ENCODE measurements at places on chromosomes 3 and 15.

- no peak for DNase-seq
Observed at GRCh38 chr3:58857402-58857801, 190.8 kb upstream of the FAM3D start.

- DNase-seq: no peak
Observed at GRCh38 chr3:8416965-8417364, 84.7 kb upstream of the LMCD1 start.

DNA sequence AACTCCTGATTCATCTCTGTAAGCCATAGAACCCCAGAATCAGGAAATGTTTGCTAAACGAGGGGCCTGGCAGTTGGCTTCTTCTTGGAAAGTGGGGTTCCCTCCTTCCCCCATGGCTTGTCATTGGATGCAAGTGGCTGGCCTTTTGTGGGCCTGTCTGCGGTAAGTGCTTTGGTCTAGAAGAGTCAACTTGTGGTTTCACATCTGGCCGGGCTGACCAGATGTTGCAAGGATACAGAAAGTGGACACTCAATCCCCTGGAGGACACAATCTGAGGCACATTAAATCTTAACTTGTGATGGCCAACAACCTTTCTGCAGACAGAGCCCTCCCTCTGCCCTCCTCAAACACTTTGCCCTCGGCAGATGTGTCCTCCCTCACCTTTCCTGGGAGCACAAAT lies 1.1 kb downstream of the FAH start:
- no peak for DNase-seq

DNA sequence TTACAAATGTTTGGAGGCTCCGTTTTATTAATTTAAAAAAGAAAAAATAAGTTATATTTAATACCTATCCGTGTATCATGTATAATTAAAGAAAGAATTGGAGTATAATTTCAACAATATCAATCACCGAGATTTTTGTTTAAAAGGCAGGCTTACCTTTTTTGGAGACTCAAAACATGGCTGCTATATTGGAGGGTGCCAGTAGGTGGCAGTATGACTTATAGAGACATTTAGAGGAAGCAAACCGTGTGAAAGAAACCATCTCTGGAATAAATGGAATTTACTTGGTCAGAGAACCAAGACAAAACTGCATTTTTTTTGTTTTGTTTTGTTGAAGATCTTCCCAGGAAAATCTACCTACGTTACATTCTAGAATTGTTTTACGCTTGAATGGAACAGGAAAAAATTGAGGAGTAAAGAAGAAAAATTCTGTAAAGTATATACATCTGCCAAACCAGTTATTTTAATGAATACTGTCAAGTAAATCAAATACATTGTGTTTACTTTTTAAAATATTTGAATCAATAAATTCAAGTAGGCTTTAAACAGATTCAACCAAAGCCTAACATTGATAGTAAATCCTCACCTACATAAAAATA lies 802.6 kb upstream of the ALCAM start:
- peak; percentile 22 for DNase-seq

GRCh38 chr15:63901912-63902670 lies 68.3 kb upstream of the HERC1 start:
- DNase-seq: no peak

DNA sequence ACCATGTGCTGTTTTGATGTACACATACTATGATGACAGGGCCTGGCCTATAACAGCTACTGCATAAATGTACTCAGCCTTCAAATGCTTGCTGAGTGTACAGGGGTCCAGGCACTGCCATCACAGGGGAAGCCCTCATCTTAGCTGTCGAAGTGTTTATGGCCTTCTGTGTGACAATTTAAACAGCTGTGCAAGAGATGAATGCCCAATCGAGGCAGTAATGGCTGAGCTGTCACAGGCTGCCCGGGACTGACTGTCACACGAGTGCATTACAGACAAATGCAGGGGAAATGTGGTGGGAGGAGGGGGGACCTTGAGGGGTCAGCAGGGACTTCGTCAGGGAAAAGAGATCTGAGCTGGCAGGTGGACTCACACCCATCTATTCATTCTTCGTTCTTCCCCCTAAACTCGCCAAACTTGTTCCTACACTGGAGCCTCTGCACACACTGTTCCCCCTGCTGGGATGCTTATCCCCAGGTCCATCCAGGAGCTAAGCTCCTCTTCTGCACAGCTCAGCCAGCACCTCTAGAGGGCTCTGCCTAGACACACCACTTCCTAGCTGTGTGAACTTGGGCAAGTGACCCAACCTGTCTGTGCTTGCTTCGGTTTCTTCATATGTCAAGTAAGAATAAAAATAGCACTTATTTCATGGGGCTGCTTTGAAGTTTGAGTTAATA lies 156.2 kb upstream of the IQSEC1 start:
- DNase-seq: no peak

DNA sequence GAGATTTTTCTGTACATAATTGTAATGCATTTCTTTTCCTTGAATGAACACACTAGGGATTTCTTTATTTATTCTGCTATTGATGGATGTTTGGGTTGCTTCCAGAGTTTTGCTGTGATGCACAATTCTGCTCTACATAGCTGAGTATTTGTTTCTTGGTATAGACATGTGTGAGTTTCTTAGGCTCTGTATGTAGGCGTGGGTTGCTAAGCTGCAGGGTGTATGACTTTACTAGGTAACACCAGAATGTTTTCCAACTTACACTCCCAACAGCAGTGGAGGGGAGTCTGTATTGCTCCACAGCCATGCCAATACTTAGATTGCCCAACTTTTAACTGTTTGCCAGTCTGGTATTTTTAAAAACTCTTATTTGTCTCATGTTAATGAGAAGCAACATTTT lies 155.5 kb upstream of the TNIK start:
- no peak for DNase-seq

DNA sequence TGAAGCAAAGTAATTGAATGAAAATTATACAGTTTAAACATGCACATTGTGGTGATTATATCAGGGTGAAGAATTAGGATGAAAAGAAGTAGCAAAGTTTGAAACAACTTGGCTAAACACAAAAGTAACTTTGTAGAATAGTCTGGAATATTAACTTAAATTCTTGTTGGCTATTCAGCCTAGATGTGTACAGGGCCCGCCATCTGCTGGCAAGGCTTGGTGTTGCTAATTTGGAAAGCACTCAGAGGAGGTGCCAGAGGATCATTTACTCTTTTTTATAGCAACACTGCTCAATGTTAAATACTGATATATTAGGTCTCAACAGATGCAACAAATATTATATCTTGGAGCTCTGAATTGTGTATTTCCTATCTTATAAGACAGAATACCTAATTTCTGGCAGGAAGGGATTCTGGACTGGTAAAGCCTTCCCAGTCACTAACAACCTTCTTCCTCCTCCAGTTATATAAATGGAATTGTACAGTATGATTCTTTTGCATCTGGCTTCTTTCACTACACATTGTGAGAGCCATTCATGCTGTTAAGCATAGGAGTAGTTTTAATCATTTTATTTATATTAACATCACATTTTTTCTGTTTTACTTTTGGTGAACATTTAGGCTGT lies 36.1 kb downstream of the TTC23 start:
- peak; percentile 22 for DNase-seq

DNA sequence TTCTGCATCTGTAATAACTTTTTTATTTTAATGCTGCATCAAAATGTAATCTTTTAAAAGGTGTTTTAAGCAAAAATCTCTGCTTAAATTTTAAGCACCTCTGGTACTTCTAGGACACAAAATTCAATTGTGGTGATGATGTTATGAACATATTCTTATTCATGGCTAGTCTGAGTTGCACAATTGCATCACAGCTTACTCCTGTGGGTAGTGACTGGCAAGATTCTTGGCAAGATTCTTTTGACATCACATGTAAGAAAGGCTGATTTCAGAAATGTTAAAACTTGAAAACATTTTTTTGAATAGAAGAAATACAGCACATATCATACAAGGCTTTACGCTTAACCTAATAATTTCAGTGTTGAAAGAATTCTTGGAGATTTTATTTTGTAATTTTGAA lies 35.7 kb downstream of the IQCH start:
- DNase-seq: no peak

- no peak for DNase-seq
Observed at GRCh38 chr15:99593070-99593469, 27.3 kb downstream of the MEF2A start.

- DNase-seq: peak; percentile 6
Observed at GRCh38 chr15:99105514-99106341, 848 bp downstream of the SYNM start.

DNA sequence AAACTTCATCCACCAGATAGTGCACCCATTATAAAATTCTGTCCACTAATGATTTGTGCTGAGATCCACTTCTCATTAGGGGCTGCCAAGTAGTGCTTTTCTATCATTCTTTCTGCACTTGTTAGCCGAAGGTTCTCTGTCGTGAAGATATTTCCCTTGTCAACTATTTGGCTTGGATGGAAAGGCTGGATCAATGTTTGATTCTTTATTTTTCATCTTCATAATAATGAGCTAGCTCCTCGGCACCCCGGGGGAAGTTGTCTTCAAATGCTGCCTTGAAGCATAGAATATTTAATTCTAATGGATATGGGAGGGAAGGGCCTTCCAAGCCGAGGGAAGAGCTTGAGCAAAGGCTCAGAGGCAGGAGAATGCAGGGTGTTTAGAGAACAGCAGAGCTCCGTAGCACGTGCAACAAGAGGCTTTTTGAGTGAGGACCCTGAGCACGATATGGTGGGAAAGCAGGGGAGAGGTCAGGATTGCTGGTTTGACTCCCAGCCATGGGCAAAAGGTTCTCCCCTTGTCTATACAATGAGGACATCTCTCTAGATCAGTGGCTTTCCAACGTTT lies 16.3 kb upstream of the MUC20 start:
- DNase-seq: no peak

DNA sequence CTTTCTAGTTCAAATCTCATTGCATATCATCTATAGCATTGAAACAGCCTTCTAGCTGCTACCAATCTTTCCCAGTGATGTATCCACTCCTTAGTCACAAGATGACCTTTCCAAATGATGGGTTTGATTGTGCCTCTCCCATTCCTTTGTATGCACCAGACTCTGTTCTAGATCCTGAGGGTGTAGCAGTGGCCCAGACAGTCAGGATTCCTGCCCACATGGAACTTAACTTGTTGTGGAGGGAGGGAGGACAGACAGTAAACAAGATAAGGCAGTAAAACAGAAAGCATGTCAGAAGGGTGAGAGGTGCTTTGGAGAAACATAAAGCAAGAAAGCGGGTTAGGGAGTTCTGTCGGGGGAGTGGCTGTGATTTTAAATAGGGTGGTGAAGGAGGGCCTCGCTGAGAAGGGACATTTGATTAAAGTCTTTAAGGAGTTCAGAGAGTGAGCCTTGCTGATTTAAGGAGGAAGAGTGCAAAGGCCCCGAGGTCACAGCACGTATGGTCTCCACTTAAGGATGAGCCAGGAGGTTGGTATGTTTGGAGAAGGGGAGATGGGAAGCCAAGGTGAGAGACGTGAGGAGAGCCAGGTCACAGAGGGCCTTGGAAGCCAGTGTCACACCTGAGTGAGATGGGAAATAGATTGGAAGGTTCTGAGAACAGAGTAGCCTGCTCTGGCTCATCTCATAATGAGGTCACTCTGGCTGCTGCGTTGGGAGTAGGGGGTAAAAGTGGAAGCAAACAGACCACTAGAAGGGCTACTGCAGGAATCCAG lies 38.3 kb downstream of the FAM43A start:
- no peak for DNase-seq

DNA sequence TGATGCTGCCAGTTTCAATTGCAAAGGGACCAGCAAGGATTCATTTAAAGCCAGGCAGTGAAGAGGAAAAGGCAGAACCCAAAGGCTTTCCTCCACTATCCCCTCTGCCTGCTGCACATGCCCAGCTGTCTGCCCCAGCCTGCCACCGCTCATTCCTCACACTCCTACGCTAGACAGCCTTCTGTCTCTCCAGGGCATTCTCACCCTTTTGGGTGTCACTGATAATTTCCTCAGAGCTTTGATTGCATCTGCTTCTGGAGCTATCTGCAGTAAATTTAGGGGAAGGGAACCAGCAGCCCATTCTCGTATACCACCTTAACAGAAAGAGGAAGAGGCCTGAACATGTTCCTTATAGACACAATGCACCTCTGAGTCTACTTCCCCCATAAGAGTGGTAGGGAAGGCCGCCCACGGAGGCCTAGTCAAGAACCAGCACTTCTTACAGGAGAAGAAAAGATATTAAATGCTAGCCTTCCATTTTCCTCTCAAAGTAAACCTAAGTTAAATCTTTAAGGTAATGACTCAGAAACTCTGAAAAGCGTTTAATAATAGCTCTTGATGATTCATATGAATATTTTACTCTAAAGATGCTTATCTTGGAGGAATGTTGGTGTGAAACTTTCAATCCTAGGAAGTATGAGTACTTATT lies 20.9 kb downstream of the NUDT16 start:
- DNase-seq: no peak

DNA sequence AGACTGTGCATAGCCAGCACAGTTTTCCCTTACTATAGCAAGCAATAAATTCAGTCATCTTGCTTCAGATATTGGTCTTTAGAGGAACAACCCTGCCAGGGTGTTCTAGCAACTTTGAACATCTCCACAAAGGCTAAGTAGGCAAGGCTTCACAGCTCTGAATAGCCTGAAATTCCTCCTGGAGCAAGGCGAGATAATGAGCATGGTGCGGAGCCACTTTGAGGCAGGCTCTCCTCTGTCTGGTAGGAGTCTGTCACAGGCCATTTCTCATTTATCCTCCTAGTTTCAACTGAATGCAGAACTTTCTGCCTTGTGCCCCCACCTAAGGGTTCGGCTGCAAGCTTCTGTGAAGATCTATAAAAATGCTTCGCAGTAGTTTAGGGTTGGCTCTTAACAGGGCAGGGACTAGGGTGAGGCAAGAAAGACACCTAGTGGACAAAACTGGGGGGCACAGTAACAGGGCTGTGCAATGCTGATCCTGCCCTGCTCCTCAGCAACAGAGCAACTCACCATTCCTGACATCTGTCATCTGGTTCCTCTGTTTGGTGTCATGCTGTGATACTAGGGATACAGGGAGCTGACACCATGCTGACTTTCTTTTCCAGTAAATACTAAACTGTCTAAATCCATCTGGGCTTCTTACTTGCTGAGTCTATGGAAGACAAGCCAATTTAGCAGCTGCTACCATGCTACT lies 16.6 kb upstream of the EHHADH start:
- no peak for DNase-seq
